WTC11 (cell line): ENCODE measurements at places on chromosomes 4 and X. TPM values are rescaled to one million over a fixed set of nuclear protein-coding genes. Genes with fewer than 3 reads are reported as not detected.

DNA sequence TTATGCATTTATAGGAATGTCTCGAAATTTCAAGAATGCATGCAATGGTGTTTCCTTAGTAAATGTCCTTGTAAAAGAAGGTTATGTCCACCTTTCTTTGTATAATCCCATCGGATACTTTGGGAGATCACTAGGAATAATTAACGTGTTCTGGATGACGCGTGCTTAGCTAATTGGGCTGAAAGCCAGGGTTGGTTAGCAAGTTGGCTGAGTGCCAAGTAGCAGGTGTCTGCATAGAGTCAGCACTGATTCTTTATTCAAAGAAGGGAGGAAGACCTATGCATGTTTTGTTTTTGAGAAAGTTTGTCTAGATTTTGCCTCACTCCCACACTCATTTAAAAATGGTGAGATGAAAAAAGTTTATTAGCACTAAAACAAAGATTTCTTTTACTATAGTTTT is 144.6 kb downstream of the SOX3 start:
- no peak for DNase-seq

SLITRK4 gene
- total RNA-seq: not detected in 3 replicates

SPON2 gene
- 4.9 to 6.6 TPM (median 5.3 TPM) in 3 replicates for total RNA-seq

NPY5R gene
- 4.5 to 6.2 TPM (median 6.0 TPM) in 3 replicates for total RNA-seq
